Left renal pelvis (tissue), 4 donors: ENCODE measurements at places on chromosomes 7 and 10.

GRCh38 chr10:21424459-21424861 is 101.0 kb downstream of the SKIDA1 start:
- DNase-seq, result no peak

DNA sequence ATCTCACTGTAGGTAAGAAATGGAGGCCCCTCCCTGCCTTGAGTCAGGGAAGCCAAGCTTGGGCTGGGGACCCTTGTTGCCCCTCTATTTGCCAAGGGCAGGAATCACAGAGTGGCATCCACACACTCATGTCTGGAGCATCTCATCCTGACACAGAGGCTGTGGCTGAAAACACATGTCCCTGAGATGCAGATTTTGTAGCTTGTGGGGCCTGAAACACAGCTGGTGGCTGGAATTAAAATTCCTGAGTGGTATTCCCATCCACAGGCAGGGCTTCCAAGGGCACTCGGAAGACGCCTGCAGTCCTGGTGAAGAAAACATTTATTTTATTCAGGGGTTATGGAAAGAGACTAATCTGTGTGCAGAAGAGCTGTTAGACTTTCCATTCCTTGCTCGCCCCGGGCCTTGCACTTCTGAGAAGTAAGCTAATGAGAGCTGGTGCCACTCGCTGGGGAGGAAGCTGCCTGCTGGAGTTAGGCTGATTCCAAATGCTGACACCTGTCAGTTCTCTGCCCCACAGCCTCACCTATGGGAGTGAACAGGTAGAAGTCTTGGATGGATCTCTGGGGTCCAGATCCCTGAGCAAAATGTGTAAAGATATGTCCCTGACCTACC is 36.0 kb downstream of the C10orf120 start:
- DNase-seq, result no peak

DNA sequence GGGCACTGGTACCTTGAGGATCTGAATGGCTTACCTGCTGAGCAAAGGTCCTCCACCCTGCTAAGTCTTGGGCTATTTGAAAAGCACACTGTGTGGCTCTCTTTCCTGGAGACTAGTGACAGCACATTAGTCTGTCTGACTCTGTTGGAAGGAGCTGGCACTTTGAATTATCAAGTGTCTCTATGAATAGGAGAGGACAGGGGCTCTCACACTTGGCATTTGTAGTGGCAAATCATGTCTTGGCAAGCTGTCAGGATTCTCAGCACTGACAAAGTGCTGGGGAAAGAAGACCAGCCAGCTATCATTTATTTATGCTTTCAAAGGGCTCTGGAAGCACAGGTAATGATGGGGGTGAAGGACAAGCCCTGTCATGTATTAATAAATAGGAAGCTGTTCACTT is 62.8 kb downstream of the MTPN start:
- no peak for DNase-seq

GRCh38 chr7:39816462-39817060 is 133.5 kb upstream of the CDK13 start:
- no peak for DNase-seq

GRCh38 chr7:96016735-96017134 is 244.4 kb downstream of the DYNC1I1 start:
- DNase-seq, result no peak

DNA sequence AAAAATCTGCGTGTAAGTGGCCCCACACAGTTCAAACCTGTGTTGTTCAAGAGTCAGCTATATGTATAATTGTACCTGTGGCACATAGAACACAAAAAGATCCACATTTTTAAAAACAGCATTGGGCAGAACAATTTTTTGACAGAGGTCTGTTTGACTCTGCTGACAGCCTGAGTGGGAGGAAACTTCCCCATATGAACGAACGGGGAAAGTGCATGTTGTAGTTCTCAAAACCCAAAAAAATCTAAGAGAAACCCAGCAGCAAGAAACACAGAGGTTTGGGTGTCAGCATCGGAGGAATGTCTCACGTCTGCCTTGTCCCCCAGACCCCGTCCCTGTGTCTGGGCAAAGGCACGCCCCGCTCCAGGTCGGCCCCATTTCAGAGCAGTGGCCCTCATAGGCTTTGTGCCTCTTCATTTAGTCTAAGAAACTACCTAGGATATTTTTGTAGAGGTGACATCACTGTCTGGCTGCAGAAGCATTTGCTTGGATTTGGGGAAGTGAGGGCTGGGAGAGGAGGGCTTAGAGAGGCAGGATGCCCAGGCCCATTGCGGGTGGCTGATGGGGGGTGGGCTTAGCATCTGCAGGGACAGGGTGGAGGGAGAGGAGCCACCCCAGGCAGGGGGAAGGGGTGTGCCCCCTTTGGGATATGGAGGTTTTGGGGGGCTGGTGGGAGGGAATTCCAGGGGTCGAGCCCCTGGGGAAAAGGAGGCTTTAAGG is 11.0 kb downstream of the CUX1 start:
- no peak for DNase-seq

DNA sequence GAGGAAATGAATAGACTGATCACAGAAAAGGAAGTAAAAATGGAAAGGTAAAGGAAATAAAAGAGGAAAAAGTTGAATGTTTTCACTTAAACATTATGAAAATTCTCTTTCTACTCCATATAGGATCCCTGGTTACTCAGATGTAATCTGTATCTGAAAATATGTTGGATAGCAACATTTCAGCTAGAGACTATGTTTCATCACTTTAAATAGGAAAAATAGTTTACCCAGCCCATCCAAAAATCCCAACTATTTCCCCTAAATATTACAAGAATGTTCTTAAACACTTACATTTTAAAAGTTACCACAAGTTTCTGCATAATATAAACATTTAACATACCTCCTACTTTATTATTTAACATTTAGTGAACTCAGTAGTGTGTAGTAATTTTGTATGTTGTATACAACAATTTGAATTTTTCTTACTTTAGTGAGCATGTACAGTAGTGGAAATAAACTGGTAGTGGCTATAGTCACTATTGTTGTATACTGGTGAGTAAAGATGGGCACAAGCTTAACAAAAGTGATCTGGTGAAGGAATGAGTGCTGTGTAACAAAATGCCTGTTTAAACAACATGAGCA is 27.1 kb downstream of the SLF2 start:
- DNase-seq, result no peak

GRCh38 chr10:12299222-12299965 is 50.0 kb upstream of the CAMK1D start:
- DNase-seq, result no peak

DNA sequence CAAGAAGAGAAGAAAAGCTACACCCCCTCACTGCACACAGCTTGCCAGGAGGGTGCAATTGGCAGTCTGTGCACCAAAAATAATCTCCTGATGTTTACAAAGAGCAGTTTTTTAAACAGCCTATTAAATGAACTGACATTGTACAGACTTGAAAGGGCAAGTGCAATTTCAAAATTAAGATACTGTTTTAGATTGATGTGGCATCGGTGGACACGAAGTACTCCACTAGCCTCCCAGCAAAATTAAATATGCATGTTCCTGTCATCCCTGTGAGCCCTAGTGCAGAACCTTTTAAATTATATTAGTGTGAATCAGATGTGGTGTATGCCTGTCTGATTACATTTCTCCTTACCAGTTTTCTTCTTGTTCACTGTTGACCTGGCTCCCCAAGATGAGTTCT is 87.9 kb downstream of the WIPF3 start:
- no peak for DNase-seq

GRCh38 chr10:50604809-50605208 is 18.9 kb downstream of the SGMS1 start:
- no peak for DNase-seq

DNA sequence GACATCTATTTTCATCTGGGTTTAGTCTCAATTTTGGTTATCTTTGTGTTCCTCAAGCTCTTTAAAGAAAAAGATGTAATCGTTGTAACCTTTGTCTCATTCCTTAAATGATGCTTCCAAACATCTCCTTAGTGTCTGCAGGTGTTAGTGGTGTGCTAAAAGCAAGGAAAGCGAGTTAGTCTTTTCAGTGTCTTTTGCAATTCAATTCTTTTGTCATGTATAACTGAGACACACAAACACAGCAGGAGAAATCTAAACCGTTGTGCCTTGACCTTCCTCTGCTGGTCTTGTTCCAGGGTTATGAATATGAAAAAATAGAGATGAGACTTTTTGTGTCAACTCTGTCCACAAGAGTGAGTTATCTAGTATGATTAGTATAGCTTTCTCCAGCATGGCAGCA is 40.7 kb downstream of the PIK3CG start:
- DNase-seq, result no peak

GRCh38 chr7:135743907-135744731 is 4.5 kb downstream of the FAM180A start:
- DNase-seq, result no peak

DNA sequence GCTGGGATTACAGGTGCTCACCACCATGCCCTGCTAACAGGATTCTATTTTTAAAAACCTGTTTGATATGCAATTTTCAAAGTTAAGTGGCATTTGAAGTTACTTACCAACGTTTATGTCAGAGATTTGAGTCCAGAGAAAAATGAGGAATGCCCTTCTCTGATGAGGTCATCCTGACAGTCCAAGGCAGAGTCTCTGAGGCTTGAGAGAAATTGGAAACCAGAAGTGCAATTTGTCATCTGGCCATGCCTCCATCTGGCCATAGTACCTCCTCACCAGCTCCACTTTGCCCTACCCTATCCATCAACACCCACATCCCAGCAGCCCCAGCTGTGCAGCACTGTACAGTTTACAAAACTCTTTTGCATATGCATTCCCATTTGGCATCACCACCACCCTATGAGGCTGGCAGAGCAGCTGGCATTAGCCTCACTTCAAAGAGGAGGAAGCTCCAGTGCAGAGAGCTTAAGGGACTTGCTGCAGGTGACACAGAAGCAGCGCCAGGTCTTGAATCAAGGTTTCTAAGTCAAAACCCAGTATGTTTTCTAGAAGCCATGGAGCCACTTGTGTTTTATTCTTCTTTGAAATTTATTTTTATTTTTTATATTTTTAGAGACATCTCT is 54.5 kb upstream of the PDZD8 start:
- DNase-seq, result no peak

GRCh38 chr10:33735464-33735923 is 401.0 kb upstream of the NRP1 start:
- DNase-seq, result no peak

GRCh38 chr10:47452495-47453140 is 31.3 kb downstream of the ANXA8 start:
- no peak for DNase-seq

GRCh38 chr7:13107291-13107690 is 419.9 kb downstream of the ARL4A start:
- DNase-seq, result no peak

GRCh38 chr10:27861781-27862180 is 116.2 kb upstream of the MKX start:
- no peak for DNase-seq

DNA sequence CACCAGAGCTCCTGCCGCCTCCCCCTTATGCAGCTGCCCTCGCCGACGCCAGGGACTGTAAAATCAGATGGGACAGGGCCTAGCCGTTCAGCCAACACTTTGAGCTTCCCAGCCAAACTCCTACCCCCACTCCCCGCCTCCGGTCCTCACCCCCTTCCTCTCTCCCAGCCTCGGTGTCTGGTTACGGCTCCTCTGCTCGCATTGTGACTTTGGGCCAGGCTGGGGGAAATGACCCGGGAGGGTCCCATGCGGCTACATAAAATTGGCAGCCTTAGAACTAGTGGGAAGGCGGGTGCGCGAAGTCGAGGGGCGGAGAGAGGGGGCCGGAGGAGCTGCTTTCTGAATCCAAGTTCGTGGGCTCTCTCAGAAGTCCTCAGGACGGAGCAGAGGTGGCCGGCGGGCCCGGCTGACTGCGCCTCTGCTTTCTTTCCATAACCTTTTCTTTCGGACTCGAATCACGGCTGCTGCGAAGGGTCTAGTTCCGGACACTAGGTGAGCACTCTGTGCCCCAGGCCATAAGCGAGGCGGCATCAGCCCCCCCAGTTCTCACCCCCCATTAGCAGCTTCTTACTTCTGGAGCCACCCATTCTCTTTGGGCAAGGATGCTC is at the start of gene KAZALD1:
TSS of gene KAZALD1 (plus strand) at position 366 of the 608 bp plus-strand sequence. CDS start 604 bp downstream, outside the sequence.
- no peak for DNase-seq

- no peak for DNase-seq
These were observed 123.0 kb downstream of the CDK14 start for GRCh38 chr7:90719155-90719554.

GRCh38 chr10:24826009-24826408 is 102.3 kb upstream of the ARHGAP21 start:
- no peak for DNase-seq

DNA sequence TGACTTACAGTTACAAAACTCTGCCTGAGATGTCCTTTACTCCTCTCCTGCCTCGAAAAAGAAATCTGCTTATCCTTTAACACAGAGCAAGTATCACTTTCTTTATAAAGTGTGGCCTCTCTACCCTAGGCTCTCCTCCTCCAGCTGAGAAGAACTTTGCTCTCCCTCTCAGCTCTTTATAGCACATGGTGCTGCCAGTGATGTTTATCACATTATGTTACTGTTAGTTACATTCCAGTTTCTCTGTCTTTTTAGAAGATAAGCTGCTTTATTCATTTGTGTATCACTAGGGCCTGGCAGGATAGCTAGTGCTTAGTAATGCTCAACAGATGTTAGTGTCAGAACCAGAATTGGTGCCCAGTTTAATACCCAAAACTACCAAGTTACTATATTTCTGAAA is 41.1 kb upstream of the TMEM229A start:
- no peak for DNase-seq

DNA sequence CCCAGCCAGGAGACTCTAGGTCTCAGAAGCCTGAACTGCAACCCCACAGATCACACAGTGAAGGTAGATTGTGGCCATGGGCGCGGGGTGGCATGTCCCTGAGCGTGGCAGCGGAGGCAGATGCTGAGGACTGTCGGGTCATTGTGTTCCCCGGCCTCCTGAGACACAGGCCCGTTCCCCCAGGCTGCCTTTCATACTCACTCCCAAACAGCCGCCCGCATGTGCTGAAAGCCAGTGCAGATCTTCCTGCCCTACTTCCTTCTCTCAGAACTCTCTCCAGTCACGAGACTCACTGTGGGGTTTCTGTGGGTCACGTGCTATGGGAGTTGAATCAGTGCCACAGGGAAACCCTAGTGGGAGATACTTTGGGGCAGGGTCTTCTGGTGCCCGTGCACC is 48.0 kb downstream of the ZNF467 start:
- no peak for DNase-seq

DNA sequence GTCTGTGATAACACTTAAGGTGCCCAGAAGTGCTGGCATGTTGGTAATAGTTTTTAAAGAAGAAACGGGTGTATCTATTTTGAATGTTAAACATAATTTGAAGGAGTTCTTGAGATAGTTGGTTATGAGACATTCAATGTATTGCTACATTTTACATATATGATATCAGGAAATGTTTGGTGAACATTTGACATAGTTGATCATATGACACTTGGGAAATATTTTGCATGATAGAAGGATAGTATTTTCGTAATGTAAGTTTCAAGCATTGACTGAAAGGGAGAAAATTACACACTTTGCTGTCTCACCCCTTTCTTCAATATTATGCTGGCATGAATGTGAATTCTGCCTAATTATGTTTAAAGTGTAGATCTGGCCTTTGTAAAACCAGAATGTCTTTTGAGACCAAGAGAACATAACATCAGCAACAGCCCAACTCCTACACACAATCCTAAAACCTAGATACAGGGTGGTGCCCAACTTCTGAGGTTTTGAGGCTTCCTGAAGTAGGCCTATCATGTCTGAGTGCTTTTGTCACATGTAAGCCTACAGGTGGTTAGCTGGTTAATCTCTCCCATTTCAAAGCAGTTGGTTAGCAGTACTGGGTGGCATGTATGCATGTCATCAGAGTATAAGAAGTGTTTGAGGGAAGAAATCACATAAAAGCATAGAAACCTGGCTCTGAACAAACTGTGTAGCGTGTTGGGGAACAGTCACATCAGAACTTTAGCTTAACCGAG is 2.1 kb downstream of the ADD3 start:
- DNase-seq, result no peak
